ENCODE measurements at places on chromosomes 5 and 9. TPM values are rescaled to one million over a fixed set of nuclear protein-coding genes. Genes with fewer than 3 reads are reported as not detected.

- DNase-seq = no peak
Observed at GRCh38 chr9:87513161-87513560, 15.5 kb downstream of the DAPK1 start.

- DNase-seq = no peak
Observed at GRCh38 chr9:84439250-84439649, 98.7 kb upstream of the SLC28A3 start.

GRCh38 chr5:109994135-109994534, 304.4 kb downstream of the MAN2A1 start:
- DNase-seq = no peak

DNA sequence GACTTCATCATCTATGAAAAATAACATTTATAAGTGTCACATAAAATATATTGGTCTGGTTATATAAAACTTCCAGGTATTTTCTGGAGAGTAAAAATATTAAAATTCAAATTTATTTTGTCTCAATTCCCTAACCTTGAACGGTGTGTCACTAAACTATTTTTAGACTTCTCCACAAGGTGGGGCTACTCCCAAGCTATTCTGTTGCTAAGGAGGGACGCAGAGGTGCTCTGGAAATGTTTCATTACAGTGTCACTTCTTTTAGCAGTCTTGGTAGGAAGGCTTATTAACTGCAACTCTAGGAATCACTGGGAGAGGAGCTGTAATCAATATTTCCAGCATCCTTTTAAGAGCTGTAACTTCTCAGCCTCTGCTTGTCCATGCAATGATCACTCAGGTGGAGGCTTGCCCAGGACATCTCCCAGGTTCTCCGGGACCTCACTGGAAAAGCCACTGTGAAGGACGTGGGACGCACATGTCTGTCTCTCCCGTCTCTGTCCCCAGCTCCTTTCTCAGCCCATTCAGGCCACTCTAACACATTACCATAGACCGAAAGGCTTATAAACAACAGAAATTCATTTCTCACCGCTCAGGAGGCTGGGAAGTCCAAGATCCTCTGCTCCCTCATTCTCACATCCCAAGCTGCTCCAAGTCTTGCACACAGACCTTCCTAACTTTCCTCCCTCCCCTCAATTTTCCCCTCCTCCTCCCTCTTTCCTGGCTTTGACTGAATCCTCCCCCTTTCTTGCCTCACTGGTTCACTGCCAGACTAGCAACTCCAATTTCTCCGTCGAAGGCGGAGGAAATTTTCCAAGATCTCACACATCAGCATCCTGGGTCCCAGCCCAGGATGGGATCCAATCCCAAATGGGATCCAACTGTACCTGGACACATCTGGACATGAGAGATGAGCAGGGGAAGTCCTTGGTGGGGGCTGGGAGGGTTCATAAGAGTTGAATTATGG, 32.7 kb upstream of the DNAH5 start:
- no peak for DNase-seq

- DNase-seq = no peak
Observed at GRCh38 chr9:116234081-116234480, 80.5 kb downstream of the PAPPA start.

DNA sequence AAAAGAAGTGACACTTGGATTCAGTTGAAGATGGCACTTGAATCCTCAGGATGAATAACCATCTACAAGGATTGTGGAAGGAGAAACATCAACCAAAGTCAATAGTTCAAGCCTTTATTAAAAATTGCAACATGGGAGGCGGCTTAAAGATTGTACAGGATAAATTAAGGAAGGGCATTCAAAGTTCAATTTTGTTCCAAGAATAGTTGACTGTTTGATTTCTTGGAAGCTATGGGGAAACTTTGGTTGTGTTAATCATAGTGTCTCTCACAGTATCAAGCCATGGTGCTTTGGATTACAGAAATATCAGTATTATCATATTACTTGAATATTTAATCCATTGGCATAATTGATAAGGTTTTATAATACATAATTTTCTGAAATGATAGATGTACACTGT, 1844.3 kb downstream of the MAT2B start:
- DNase-seq = no peak

- DNase-seq = no peak
Observed at GRCh38 chr5:107696080-107696479, 25.3 kb upstream of the EFNA5 start.

DNA sequence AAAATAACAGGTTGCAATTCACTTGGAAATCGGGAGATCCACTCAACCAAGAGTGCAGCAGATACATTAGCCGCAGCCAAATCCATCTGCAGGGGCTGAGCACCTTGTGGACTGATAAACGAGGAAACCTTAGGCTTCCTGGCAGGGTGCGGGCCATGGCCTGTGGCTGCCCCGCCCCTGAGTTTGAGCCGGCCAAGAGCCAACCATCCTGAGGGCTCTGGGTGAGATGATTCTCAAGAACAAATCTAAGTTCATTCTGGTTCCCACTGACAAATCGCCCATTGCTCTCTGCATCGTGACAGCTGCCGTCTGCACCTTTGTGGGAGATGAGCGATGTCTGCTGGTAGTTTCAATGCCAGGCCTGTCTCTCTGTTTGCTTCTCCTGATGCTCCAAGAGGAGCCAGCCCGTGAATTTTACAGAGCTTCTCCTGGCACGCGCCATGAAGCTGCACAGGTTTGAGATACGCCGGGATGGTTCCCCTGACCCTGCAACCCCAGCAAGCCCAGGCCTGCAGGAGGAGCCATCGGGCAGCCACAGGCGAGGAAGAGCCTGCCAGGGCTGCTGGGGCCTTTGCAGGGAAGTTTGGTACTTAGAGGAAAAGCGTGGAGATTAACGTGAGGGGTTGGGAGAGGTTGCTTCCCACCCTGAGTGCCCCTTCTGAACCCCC, 154.0 kb downstream of the OLFM1 start:
- DNase-seq = no peak

GRCh38 chr5:43041110-43041668, 1.1 kb upstream of the ANXA2R start:
- no peak for DNase-seq

GRCh38 chr9:106934442-106935238, 71.7 kb downstream of the ZNF462 start:
- DNase-seq = no peak

DNA sequence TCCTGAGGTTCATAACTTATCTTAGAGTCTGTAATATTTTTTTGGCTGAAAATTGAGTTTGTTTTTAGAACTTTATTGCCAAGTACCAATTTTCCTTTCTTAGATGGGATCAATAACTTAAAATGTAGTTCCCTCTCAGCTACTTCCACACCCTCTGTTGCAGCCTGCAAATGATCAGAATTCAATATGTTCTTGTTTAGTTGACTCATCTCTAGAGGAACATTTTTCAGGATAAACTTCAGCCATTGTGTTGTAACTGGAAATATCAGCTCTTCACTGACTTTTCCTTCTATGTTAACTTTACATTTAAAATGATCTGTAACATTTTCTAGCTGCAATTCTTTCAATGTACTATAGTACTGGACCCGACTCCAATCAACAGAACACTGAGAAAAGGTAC, 115.7 kb downstream of the ESM1 start:
- DNase-seq = no peak

DNA sequence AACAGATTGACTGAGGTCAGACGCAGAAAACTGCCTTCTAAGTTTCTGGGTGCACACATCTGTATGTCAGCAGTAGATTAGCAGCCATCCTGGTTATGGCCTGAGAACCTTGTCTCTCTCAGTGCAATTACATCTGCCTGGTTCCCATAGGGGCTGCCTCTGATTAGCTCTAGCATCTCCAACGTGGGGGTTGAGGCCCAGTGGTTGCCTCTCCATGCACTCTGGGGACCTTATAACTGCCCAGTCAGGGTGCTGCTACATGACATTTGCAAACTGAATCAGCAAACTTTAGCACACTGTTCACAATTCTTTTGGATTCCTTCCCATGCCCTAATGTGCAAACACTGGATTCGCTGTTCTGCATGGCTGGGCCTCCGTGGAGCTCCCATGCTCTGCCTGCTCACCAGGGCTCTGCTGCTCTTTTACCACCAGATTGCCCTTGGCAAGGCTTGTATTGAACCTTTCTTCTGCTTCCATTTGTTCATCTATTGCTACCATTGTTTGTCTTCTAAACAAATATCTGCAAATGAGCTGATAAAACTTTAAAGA, 36.2 kb downstream of the SNX18 start:
- DNase-seq = no peak

- DNase-seq = no peak
Observed at GRCh38 chr5:65307931-65308330, 173.8 kb downstream of the ADAMTS6 start.

GRCh38 chr5:107196500-107197059, 474.2 kb downstream of the EFNA5 start:
- DNase-seq = no peak

- DNase-seq = no peak
Observed at GRCh38 chr9:18269561-18269960, 204.4 kb upstream of the ADAMTSL1 start.

DNA sequence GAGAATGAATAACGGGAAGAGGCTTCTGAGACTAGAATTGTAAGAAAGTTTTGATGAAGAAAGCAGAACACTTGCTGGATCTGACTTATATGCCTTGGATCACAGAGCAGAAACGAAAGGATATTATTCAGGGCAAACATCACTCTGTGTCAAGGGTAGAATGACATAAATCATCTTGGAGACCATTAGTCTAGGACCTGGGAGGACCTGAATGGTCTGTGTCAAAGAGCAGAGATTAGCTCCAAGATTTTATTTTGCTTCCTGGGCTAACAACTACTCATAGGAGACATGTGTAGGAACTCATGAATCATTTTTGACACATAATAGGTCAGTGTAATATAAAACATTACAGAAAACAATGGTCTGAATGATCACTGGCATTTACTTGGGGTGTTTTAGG, 417.9 kb downstream of the SLCO4C1 start:
- no peak for DNase-seq

GRCh38 chr5:52776116-52776515, 11.6 kb upstream of the ITGA1 start:
- no peak for DNase-seq

The WASHC1 gene
- total RNA-seq = 15.9 TPM

The REXO4 gene
- total RNA-seq = 20.9 TPM

The SPINK7 gene
- 4.8 TPM for total RNA-seq

The GARIN3 gene
- not detected for total RNA-seq

Measured in suprapubic skin (tissue), 4 donors.